Pericardium fibroblast (primary cell): ENCODE measurements at places on chromosomes 1 and 21. TPM values are rescaled to one million over a fixed set of nuclear protein-coding genes. Genes with fewer than 3 reads are reported as not detected.

Gene C1orf116
- not detected in 2 replicates for total RNA-seq

Gene PPIAL4G
- not detected in 2 replicates for total RNA-seq

Gene UBL4B
- total RNA-seq: 0.51 TPM in 1 of 2 replicates, not detected in the other

Gene ZSCAN20
- 4.2 and 6.0 TPM in 2 replicates for total RNA-seq

Gene GPR37L1
- not detected in 2 replicates for total RNA-seq

Gene HUNK
- 0.17 and 0.47 TPM in 2 replicates for total RNA-seq
